ENCODE measurements at places on chromosomes 4 and X.

- DNase-seq = no peak
Observed at GRCh38 chr4:26365537-26366150, 44.8 kb downstream of the RBPJ start.

DNA sequence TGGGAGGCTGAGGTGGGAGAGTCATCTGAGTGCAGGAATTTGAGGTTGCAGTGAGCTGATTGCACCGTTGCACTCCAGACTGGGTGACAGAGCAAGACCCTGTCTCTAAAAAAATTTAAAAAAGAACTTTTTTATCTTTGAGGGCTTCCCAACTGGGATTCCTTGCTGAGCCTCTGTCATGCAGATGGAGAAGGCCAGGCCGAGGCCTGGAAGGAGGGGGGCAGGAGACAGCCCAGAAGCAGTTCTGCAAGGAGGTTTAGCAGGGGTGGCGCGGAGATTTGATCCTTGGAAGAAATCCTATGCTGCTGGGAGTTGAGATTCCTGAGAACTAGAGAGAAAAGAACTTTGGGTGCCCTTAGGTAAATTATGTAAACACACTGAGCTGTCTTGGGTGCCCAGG is 2.5 kb upstream of the ARSD start:
- DNase-seq = no peak

GRCh38 chr4:113513382-113513781 is 248.2 kb downstream of the CAMK2D start:
- DNase-seq = no peak

- no peak for DNase-seq
Observed at GRCh38 chr4:73867783-73868182, 1.4 kb upstream of the CXCL1 start.

DNA sequence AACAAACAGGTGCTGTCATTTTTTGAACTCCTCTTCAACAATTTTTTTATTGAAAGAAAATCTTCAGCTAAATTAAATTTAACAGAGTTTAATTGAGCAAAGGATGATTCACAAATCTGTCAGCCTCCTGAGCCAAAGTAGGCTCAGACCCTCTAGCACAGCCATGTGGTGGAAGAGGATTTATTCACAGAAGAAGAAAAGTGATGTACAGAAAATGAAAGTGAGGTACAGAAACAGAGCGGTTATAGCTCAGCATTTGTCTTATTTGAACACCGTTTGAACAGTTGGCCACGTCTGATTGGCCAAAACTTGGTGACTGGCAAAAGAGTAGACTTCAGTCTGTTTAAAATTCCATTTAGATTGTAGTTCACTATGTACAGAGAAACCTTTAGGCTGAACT is 217.3 kb downstream of the SPANXN1 start:
- no peak for DNase-seq

DNA sequence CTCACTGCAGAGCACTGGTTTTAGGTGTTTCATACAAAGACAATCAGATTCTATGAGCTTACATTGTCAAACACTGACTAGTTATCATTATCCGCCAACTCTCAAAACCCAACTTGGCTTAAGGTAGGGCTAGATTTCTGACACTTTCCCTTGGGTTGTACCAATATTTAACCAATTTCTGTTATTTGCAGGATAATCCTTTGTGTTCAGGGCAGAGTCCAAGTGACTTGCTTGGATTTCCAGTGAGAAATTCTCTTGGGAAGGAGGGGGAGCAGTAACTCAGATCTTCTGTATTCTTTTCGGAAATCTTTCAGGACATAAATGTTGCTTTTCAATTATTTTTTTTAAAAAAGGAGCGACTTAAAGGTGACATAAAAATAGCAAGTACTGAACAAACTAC is 23.1 kb downstream of the DGKK start:
- DNase-seq = no peak

- no peak for DNase-seq
Observed at GRCh38 chr4:166734797-166735196, 499.5 kb downstream of the SPOCK3 start.

GRCh38 chr4:102543030-102543928 is 42.1 kb downstream of the NFKB1 start:
- DNase-seq = no peak

Measured in frontal cortex (tissue), 4 donors.